ENCODE measurements at places on chromosomes 3 and 15.

DNA sequence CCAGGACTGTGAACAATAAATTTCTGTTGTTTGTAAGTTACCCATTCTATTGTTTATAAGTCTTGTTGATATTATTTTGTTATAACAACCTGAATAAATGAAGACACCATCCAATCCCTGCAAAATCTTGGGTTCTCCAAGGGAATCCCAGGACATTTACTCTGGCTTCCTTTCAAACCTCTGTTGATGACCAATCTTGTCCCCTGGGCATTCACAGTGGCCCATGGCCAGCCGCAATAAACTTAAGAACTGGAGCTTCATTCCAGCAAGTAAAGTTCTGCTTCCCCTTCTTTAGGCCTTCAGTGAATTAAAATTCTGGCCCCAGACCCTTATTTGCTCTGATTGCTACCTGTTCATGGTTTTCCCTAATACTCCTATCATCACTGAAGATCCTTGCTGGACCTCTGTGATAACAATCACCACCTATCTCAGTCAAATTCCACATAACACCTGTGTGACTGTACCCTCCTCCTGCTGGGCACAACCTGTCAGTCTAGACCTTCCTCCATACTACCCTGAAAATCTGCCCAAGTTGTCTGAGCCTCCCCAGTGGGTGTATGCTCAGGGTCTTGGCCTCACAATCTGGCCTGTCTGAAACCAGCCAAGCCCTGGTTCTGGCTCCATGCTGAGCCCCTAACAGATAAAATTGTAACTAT is 153.1 kb downstream of the SEMA6D start:
- DNase-seq, result no peak

DNA sequence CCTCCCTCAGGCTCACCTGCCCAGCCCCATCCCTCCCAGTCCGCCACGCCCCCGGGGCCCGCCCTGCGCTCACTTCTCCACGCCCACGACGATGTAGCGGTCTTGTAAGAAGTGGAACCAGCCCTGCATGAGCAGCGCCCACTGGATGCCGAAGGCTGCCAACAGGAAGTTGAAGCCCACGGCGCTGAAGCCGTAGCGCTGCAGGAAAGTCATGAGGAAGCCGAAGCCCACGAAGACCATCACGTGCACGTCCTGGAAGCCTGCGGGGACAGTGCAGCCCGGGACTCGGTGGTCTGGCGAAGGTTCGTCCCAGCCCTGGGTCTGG is 9.7 kb downstream of the RHCG start:
- peak; percentile 29 for DNase-seq

DNA sequence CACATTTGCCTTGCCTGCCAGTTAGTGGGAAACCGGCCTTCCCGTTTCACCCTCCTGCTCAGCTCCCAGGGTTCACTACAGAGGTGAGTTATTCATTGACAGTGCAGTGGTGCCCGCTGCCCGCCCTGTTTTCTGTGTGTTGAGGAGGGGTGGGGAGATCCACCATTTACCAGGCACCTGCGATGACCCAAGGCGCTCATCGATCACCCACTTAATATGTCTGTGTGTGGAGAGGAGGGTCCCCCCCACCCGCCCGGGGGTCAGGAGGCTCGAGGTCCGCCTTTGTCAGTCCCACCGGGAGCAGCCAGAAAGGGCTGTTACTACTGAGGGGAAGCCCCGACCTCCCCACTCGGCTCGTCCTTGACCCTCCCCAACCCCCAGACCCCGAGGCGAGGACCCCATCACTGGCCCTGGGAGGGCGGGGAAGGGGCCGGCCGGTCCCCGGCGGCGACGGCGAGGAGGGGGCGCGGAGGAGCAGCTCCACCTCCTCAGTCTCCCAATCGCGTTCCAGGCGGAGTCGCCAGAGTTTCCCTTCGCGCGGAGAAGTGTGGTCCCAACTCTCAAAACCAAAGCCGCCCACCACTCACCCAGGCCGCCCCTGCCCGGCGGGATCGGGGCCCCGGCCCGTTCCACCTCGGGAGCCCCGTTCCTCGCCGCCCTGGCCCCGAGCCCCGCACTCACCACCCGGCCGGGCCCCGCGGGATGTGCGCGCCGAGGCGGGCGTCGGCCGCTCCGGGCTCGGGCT is 1.1 kb downstream of the PLXNB1 start:
- no peak for DNase-seq

DNA sequence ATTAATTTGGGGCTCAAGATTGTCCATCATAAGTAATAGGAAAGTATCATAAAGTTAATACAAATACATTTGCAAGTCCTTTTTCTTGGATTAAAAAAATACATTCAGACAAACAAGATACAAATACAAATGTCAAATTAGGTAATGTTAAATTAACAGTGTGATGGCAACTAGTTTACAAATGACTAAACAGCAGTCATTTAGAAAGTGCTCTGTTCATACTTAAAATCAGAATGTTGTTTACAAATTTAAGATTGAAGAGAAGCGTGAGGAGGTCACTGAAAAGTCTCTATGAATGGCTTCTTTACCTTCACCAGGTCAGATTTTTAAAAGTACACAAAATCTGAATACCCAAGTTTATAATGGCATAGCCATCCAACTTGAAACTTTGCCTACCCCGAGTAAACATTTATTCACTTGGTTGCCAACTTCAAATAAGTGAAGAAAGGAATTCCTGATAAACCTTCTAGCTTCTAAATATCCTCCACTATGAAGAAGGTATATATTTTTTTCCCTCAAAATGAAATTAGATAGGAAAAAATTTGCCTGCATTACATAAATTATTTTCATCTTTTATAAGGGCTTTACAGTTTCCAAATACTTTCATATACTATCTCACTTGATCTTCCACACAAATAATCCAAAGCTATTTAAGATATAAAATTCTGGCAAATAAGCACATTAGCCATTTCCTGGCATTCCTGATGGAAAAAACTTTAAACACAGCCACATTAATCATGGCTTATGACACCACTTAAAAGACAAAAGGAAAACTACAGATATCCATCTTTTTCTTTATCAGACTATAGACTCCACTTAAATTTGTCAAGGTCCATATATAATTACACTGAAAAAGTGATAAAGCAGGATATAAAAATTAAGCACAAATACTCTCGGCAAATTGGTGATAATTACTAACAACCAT is 11.5 kb upstream of the NEK10 start:
- DNase-seq, result no peak

GRCh38 chr3:111955876-111956275 is 22.9 kb upstream of the ABHD10 start:
- DNase-seq, result no peak

GRCh38 chr3:173402656-173403055 is 5.1 kb downstream of the NLGN1 start:
- no peak for DNase-seq

DNA sequence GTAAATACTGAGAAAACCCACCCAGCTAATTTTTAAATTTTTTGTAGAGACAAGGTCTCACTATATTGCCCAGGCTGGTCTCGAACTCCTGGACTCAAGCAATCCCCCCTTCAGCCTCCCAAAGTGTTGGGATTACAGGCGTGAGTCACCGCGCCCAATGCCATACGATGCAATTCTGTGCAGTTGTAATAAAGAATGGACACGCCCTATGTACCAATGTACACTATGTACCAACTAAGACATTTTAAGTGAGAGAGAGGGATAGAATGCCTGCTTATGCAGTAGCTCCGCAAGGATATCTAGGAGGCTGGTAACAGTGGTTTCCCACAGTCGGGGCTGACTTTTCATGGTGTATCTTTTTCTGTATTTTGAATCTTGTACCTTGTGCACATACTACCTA is 14.6 kb downstream of the ZNF710 start:
- DNase-seq, result no peak

DNA sequence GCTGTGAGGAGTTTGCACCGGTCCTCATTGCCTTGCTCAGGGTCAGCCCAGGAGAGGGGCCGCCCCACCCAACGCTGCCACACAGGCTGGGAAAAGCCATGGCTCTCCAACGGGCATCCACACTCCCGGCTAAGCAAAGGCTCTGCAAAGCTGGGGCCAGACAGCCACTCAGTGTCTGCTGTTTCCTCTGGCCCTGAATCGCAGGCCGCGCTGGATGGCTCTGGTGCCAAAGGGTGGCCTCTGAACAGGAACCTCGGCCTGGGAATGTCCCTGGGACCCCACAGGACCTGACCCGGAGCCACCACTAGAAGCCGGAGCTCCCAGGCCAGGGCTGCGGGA is 42.9 kb downstream of the RPN1 start:
- DNase-seq, result no peak

GRCh38 chr3:143567823-143568222 is 280.4 kb downstream of the SLC9A9 start:
- no peak for DNase-seq

DNA sequence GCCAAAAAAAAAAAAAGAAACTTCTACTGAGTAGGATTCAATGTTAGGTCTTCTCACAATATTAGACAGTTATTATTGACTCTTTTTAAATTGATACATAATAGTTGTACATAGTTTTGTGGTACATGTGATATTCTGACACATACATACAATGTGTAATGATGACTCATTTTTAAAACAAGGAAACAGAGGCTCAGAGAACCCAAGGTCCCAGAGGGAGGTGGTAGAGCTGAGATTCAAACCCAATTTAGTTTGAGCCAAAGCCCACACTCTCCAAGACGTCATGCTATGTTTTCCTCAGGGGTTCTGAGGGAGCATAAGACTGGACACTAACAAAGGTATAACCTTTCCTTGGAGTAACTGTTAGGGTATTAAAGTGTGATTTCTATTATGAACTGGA is 40.6 kb downstream of the MYO5C start:
- peak; percentile 25 for DNase-seq

DNA sequence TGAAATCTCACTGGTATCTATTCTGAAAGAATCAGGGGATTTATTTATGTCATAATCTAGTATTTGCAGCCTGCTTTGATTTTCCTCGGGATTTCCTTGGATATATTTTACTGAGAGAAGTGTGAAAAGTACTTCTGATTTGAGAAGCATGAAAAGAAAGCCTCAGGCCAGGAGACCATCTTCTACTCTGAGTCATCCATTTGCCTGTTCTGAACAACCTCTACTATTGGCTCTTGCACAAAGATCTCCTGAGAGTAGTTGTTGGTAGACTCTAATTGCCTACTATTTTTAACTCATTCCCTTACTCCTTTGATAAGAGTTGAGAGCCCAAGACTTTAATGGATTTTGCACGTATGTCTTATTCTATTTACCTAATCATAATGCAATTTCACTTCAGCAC is 318.9 kb downstream of the BCHE start:
- DNase-seq, result no peak

DNA sequence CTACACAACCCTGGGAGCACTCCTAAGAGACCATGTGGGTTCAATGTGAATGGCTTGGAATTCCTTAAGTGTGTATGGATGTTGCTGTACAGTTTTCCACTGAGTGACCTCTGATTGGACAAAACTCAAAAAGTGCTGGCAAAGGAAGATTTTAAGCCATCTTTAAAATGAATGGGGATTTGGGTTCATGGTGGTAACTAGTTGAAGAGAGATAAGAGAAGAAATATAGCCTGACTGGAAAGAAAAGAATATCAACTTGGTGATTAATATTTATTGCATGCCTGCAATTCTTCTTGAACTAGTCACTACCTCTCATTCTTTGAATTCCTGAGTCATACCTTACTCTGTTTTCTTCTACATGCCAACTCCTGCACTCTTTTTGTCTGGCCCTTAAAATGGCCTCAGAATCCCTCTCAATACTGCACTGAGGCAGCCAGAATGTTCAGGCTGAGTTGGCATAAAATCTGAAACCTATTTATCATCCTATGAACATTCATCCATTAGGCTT is 124.7 kb downstream of the RPL22L1 start:
- DNase-seq, result no peak

DNA sequence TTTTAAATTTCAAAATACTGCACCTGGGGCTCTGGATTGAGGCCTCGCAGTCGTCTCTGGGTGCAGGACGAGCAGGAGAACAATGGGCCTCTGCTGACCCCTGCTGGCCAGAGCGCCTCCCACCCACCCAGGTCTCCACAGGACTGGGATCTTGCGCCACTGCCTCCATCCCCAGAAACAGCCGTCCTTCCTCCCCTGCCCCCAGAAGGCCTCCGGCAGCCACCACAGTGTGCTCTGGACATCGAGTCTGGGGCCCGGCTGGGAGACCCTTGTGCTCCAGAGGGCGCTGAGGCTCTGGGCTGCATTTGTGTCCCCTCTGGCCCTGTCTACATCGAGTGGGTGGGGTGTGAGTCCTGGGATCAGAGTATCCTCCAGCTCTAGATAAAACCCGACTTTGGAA is 6.7 kb upstream of the ACSBG1 start:
- peak; percentile 87 for DNase-seq

DNA sequence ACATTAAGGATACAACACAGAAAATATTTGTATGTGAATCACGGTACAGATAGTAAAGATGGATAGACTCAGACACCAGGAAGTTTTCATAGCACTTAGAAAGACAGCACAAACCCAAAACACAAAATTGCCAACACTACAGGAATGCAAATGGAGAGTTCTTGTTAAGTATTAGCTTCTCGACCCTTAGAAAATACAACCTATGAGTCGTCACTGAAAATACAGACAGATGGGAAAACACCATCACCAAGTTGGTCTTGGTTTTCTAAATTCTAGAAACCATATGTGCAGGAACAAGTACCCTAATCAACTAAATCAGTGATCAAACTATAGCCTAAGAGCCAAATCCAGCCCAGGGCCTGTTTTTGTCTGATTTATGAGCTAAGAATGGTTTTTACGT is 50.7 kb downstream of the PEAK1 start:
- DNase-seq, result no peak

DNA sequence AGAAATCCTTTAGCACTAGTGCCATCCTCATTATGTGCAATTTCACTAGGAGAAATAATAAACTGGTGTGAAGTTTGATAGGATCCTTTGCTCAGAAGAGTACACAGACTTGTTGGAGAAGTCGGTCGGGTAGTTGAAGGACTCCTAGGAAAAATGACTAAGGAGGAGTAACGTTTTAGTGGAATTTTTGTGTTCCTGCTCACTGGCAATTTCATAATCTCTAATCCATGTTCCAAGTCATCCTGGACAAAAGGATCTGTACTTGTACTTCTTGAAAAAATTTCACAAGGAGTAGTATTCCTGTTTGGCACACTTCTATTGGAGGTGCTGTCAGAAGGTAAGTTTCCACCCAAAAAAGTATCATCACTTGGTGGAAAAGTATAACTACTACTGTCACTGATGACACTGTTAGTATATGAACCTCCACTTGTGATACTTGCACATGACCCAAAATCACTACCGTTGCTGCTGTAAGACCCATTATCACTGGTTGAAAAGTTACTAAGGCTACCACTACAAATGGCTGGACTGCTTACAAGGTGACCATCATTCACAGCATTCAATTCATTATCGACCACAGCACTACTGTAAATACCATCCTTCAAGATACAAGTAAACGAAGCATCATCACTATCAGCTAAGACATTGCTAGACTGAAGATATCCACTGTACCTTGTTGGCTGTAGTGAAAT is 77.4 kb downstream of the NEDD4 start:
- DNase-seq, result no peak

- DNase-seq, result peak; percentile 30
Observed at GRCh38 chr15:53811530-53811929, 52.1 kb upstream of the WDR72 start.

DNA sequence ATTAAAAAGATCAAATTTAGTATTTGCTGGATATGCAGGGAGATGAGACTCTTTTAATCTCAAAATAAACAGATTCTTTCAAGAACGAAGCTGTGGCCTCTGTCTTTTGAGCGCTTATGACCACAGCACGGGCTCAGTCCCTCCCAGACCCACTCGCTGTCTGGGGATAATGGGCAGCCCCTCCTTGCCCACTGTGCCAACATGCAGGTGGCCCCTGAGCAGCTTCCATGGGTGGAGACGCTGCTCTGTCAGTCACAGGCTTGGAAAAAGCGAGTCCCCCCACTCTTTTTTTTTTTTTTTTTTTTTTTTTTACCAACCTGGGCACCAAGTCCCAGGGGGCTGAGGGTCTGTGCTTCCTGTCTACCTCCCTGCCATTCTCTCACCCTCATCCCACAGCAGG is 150.9 kb downstream of the LRRK1 start:
- no peak for DNase-seq

GRCh38 chr3:52043750-52044149 is 12.6 kb downstream of the DUSP7 start:
- no peak for DNase-seq

All from NB4 (cell line).